ENCODE measurements at places on chromosomes 5 and 9.

DNA sequence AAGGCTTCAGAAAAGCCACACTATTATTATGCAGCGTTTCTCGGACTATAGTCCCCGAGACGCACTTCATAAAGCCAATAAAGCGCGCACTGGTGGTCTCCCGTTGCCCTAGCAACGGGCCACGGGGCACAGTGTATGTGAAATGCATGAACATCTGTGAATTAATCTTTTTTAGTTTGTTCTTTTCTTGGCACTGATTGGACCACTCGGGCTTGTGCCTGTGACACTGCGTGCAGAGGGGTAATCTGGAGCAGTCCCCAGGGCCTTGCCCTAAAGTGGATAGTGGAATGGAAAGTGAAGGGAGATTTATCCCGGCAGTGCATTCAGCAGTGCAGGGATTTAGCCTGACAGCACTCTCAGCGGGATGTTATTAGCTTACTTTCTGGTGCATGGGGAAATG, 92.1 kb downstream of the TLE4 start:
- DNase-seq, result no peak

- DNase-seq, result no peak
Observed at GRCh38 chr9:18542837-18543405, 69.0 kb downstream of the ADAMTSL1 start.

DNA sequence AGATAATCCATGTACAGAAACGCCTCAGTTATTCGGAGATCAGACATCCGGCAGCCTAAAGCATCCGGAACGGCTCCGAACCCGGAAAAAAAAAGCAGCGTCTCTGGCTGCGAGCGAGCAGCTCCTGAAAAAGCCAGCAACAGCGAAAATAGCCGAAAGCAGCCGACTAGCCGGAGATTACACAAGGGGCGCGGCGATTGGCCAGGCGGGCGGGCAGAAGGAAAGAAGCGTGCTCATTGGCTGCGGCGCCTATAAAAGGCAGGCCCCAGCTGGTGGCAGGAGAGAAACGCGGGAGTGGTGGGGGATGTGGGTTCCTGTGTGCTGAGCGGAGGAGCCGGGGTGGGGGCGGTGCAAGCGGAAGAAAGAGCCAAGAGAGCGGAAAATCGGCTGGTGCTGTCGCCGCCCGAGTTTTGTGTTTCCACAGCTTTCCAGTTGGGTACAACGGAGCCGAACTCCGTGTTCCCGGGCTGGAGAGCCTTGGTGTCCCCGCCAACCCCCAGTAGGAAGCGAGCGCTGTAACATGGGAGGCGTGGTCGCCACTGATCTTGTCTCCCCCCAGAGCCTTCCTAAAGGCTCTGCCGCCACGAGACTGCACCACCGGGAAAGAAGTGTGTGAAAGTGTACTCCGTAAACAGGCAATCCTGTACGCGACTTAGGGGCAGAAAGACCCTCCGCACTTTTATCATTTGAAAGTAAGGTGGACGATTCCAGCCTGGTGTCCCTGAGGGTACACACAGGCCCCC, at the start of gene ARL15:
Gene ARL15, minus strand, starts transcription at position 141 of the 743 bp plus-strand sequence.
- peak; percentile 96 for DNase-seq

GRCh38 chr9:121368138-121368522, 1.9 kb downstream of the STOM start:
- DNase-seq, result no peak

DNA sequence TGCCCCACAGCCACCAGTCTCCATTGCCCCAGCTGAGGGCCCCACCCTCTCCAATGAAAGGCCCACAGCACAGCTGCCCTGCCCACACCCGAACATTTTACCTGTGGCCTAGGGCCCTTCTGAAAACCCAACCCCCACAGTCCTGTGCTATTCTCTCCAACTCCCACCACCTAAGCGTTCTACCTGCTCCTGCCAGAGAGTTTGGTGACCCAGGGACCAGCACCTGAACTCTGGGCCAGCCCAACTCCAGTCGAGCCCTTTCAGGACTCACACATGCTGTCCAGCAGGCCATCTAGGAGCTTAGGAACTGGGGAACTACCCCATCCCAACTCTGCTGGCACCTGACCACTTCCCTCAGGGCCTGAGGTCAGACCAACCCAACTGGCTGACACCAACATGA, 562.3 kb downstream of the DNAH5 start:
- no peak for DNase-seq

DNA sequence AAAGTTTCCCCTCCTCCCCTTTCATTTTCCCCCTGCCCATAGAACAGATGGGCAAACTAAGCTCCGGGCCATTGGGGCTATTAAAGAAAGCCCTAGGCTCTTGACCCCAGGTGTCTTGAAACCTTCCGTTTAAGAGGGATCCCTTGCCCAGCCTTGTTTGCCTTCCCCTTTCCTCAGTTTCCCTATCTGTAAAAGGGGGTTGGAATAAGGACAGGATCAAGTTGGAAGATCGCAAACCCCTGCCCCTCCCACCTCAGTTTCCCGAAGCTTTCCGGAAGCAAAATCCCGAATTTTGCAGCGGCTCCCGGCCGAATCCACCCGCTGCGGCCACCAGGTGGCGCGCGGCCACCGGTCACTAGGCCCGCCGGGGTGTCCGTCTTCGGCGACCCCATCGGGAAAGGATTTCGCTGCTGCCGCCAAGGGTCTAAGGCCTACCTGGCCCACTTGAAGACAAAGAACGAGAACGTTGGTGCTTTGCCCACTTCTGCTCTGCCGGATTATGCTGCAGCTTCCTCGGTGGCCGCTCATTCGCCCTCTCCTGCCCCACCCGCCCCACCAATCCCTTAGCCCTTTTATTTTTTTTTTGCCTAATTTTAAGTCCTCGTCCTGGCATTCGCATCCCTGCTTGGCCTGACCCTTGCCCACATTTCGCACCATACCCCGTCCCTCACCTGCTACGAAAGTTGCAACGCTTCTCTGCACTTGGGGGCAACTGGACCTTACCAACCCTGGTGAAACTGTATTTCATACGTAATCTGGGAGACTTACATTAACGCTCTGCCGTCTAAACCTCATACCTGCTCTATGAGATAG, 962 bp upstream of the NR6A1 start:
- DNase-seq, result no peak

GRCh38 chr5:9519537-9519936, 26.3 kb downstream of the SEMA5A start:
- DNase-seq, result no peak

DNA sequence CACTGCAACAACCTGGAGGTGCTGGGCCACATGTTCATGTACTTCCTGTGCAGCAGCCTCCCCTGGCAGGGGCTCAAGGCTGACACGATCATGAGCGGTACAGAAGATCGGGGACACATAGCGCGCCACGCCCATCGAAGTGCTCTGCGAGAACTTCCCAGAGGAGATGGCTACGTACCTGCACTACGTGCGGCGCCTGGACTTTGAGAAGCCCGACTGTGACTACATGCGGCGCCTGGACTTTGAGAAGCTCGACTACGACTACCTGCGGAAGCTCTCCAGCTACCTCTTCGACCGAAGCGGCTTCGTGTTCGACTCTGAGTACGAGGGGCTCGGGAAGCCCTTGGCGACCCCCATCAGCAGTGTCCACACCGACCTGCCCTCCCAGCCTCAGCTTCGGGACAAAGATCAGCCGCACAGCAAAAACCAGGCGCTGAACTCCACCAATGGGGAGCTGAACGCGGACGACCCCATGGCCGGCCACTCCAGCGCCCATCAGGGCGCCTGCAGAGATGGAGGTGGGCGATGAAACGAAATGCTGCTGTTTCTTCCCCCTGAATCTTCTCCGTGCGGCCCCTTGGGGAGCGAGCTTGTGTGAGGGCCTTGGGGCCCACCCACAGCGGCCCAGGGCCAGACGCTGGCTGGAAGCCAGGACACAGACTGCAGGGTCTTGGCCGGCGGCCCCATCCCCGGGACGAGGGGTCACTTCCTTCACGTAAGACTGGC, 56.5 kb downstream of the JAK2 start:
- no peak for DNase-seq

- DNase-seq, result no peak
Observed at GRCh38 chr5:146732962-146733361, 145.6 kb downstream of the PPP2R2B start.

GRCh38 chr5:32406650-32407049, 37.9 kb downstream of the ZFR start:
- DNase-seq, result no peak

DNA sequence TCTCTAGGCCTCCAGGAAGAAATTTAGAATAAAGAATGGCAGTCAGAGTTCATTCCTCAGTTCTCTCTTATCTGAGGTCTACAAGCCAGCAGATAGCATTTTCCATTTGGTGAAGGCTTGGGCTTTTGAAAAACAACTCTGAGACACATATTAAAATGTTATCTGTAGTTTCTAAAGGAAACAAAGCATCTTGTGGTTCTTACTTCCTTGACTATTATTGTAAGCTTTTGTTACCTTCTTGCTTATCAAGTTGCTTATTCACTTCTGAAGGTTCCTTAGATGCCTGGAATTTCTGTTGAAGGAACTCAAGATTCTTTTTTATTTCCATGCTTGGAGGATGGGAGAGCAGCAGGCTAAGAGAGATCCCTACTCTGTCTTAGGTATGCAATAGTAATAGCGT, 79.2 kb upstream of the MRPS30 start:
- no peak for DNase-seq

DNA sequence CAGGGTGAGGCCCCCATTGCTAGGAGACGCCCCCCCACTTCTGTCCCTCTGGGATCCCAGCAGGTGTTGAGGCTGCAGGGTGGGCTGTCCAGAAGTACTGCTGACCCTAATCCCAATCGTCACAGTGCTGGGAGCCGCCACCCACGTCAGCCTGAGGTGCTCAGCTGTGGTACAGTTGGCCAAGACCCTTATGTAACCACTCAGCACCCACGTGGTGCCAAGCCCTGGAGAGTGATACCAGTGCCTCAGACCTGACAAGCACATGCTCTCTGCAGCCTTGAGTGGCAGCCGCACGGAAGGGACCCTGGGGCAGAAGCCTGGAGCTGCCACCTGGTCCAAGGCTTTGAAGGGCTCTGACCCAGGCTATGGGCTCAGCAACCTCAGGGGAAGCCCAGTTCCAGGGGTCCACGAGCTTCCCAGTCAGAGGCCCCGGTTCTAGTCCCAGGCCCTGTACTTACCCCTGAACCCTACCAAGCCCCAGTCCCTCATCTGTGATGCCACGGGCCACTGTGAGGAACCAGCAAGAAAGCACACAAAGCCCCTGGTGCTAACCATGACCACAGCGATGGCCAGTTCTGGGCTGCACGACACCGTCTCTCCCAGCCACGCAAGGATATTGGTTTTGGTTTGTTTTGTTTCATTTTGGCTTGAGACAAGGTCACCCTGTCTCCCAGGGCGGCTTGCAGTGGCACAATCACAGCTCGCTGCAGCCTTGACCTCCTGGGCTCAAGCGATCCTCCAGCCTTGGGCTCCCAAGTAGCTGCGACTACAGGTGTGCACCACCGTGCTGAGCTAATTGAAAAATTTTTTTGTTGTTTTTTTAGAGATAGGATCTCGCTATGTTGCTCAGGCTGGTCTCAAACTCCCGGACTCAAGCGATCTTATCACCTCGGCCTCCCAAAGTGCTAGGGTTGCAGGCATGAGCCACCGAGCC, 50.7 kb downstream of the DBH start:
- no peak for DNase-seq

DNA sequence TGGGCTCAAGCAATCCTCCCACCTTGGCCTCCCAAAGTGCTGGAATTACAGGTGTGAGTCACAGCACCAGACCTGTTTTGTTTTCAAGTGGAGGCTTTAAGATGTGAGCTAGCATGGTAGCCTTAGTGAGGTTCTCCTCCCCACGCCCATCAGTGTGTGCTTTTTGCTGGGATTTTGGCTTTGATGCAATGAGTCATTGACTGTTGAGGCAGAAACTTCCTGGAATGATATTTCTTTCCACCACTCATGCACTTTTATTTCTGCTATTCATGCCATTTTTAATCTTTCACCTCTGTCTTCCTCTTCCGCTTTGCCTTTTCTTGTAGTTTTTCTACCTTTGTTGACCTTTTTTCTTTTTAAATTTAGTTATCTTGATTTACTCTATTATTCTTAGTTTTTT, 4.2 kb upstream of the NFIL3 start:
- DNase-seq, result no peak

All from esophagus squamous epithelium (tissue), 5 donors.